Calu3 (cell line): ENCODE measurements at places on chromosomes 12 and 14. TPM values are rescaled to one million over a fixed set of nuclear protein-coding genes. Genes with fewer than 3 reads are reported as not detected.

LUM gene
- 0.31 TPM in 1 of 2 replicates, not detected in the other for total RNA-seq

IRAK3 gene
- total RNA-seq = 7.8 and 12.0 TPM in 2 replicates

SAMD15 gene
- total RNA-seq = 0.52 and 1.1 TPM in 2 replicates

NXPH4 gene
- 2.0 and 4.1 TPM in 2 replicates for total RNA-seq

GLIPR1L2 gene
- total RNA-seq = 0.76 TPM in 1 of 2 replicates, not detected in the other

- DNase-seq = peak; percentile 69
These were observed 1494.7 kb upstream of the TMEM132C start for GRCh38 chr12:126772171-126772864.

- no peak for DNase-seq
These were observed 33.8 kb downstream of the DCP1B start for GRCh38 chr12:1970331-1970900.

- no peak for DNase-seq
These were observed 149.5 kb downstream of the NOVA1 start for GRCh38 chr14:26448181-26448855.

- DNase-seq = peak; percentile 97
These were observed at the start of gene TSFM for GRCh38 chr12:57782608-57783465. TSFM (plus strand) TSS chr12:57782787; CDS start chr12:57782802, 15 bp downstream.

DNA sequence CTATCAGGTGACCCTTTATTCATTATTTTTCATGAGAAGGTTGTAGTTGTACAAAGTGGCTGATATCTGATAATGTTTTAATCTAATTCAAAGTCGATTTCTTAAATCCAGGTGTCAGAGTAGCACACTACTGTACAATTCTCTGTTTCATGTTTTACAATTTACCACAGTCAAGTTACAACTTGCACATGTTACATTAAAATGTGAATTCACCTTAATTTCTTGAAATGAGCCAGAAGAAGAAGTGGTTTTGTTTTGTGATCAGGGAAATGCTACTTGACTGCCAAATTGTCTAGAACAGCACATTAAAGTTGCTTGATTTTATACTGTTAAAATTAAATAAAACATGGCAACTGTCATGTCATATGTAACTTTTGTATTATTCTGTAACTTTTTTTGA is 23.2 kb downstream of the LRRK2 start:
- DNase-seq = no peak

- DNase-seq = no peak
These were observed 84.0 kb upstream of the GPR68 start for GRCh38 chr14:91328313-91329050.
